ENCODE measurements at places on chromosomes 2 and 18.

DNA sequence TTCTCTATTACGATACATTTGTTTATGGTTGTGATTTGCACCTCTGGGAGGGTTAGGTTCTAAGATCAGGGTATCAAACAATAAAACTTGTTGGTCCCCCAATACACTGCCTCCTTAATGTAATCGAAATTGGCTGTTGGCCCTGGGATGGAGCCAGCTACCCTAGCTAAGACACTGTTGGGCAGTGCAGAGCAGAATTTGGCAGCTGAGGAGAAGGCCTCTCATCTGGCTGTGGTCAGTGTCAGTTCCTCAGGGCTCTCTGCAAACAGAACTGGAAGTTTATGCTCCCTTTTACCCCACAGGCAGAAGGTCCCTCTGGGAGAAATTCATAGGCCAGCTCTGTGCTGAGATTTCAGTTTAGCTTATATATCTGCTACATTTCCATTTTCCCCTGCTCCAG lies 8.6 kb upstream of the HAAO start:
- DNase-seq, result peak; percentile 68

GRCh38 chr2:217167531-217167930 lies 307.7 kb upstream of the TNP1 start:
- DNase-seq, result no peak

DNA sequence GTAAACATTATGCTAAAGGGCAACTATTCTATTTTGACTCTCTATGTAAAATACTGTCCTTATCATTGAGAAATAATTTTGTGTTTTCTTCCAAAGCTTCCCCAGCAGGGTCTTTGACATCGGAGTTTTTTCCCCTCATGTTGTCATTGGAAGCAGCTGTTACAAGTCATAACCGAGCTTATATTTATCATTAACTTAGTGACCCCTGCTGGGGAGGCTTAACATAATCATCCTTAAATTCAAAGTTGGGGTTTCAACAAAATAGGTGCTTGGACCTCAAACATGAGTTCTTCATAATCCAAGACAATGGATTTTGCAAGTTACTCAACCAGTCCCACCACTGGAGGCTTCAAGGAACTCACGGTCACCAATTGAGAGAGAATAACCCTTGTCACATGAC lies 330.9 kb downstream of the DCC start:
- peak; percentile 94 for DNase-seq

DNA sequence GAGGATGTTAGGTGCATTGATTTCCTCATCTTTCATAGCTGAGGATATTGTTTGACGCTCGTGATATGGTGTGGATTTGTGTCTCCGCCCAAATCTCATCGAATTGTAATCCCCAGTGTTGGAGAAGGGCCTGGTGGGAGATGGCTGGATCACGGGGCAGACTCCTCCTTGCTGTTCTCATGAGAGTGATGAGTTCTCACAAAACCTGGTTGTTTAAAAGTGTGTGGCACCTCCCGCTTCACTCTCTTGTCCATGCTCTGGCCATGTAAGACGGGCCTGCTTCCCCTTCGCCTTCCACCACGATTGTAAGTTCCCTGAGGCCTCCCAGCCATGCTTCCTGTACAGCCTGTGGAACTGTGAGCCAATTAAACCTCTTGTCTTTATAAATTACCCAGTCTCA lies 28.4 kb upstream of the GPC1 start:
- no peak for DNase-seq

GRCh38 chr2:225479386-225479785 lies 79.9 kb downstream of the NYAP2 start:
- DNase-seq, result no peak

- no peak for DNase-seq
Observed at GRCh38 chr18:1965016-1965415, 606.3 kb downstream of the METTL4 start.

DNA sequence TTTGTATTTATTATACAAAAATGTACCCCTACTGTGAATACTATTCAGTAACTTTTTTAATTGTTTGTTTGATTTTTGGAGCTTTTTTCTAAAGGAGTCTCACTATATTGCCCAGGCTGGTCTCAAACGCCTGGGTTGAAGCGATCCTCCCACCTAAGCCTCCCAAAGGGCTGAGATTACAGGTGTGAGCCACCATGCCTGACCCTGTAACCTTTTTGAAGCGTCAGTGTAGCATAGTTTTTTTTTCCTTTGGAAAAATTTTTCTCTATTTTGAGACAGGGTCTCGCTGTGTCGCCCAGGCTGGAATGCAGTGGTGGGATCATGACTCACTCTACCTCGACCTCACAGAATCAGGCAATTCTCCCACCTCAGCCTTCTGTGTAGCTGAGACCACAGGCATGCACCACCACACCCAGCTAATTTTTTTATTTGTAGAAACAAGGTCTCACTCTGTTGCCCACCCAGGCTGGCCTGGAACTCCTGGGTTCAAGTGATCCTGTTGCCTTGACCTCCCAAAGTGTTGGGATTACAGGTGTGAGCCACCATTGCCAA lies 2.0 kb downstream of the GMCL1 start:
- no peak for DNase-seq
